ENCODE measurements at places on chromosomes 6 and 20.

- DNase-seq = no peak
Measured at GRCh38 chr20:46028110-46028509, 905 bp upstream of the SLC12A5 start.

DNA sequence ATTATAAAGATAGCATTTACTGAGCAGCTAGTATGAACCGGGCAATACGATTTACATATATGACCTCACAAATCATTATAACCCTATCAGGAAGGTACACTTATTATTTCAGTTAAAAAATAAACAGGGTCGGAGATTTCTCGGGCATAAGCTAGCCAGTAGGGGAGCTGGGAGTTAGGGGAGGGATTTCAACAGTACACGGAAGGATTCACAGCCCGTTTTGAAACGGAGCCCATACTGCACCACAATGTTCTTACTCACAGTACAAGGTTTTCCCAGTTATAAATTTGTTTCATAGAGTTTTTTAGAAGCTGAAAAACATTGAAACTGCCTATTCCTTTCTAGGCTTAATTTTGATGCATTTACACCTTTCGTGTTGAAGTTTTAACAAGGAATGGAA, 607.1 kb downstream of the HDGFL1 start:
- no peak for DNase-seq

GRCh38 chr20:46752728-46753127, 43.3 kb downstream of the SLC2A10 start:
- DNase-seq = no peak

- no peak for DNase-seq
Measured at GRCh38 chr20:24995741-24996448, 3.3 kb upstream of the APMAP start.

DNA sequence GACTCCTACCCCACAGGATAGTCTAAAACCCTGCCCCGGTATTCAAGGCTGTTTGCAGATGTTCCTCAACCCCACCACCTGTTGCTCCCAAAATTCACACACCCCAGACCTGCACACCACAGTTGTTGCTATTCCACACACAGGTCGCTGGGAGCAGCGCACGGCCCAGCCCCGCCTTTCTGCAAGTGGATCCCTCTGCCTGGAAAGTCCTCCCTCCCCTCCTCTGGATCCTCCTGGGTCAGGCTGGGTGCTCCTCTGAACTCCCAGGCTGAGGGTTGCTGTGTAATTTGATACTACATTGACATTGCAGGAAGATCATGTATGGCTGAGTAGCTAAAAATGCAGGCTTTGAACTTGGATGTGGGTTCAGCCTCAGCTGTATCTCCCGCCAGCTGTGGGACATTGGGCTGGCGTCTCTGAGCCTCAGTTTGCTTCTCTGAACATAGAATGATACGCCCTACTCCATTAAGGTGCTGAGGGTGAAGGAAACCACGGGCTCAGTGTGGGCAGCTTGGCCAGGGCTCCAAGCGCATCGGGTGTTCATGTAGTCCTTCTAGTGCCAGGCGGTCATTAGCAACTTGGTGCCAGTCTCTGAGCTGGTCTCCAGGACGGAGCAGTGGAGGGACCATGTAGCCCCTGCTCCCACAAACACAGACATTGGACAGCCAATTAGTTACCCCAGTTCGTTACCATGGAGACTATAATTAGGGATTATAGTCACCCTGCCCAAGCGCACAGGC, 13.9 kb upstream of the CCN5 start:
- DNase-seq = no peak

GRCh38 chr6:117601811-117602150, 530 bp downstream of the GOPC start:
- DNase-seq = no peak

DNA sequence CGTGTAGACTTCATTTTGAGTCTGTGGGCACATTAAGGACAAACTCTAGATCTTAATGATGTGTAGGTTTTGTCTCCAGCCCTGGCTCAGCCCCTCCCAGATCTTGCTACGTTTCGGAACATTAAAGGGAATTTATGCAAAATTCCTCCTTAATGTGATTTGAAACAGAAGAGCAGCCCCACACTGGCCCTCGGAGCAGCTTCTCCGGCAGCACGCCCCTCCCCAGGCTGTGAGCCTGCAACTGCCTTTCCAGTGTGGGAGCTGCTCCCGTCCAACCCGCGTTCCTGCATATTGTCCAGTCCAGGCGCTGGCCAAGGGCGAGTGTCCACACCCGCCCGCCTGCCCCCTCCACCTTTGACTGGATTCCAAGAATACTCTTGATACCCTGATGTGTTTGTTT, 257.2 kb downstream of the TAF4 start:
- no peak for DNase-seq

- DNase-seq = no peak
Measured at GRCh38 chr6:168624948-168625347, 184.0 kb downstream of the SMOC2 start.

- DNase-seq = peak; percentile 74
Measured at GRCh38 chr20:38873050-38873581, 53.1 kb upstream of the FAM83D start.

GRCh38 chr20:9668381-9668780, 154.0 kb downstream of the LAMP5 start:
- DNase-seq = no peak

GRCh38 chr20:44480097-44480496, 4.4 kb downstream of the TTPAL start:
- no peak for DNase-seq

Data from T-cell (primary cell).